ENCODE measurements at places on chromosomes 1 and 21.

- no peak overlapping the region for H3K4me3 ChIP-seq
- no peaks in the 10 kb centered on the region for H3K4me1 ChIP-seq
- no peak for ATAC-seq
- no peaks in the 10 kb centered on the region for H3K36me3 ChIP-seq
- H3K27me3 ChIP-seq, result no peaks in the 10 kb centered on the region
Observed at GRCh38 chr1:169594391-169594790, 8.1 kb upstream of the F5 start.

- H3K27ac ChIP-seq, result no peak overlapping the region
- H3K36me3 ChIP-seq, result no peaks in the 10 kb centered on the region
- no peaks in the 10 kb centered on the region for H3K4me1 ChIP-seq
- no peak for ATAC-seq
Observed at GRCh38 chr21:31647650-31648049, 11.8 kb upstream of the SOD1 start.

DNA sequence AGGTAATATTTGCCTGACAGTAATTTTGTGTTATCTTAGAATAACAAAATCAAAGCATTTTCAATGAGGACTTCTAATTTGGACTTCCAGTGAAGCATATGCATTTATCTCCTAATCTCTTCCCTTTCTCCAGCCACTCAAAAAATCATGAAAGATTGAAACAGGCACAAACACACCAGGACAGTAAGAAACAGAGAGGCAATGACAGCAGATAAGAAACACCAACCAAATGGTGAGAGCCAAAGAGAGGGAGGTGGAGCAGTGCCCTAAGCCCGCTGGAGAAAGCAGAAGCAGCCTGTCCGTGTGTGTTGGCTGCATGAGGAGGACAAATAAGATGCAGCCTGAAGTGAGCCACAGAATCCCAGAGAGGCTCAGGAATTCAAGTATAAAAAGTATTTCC, 39.0 kb downstream of the SLC44A3 start:
- H3K27ac ChIP-seq, result no peak overlapping the region
- H3K4me1 ChIP-seq, result peaks cover 22% of the 10 kb centered on the region
- H3K27me3 ChIP-seq, result no peaks in the 10 kb centered on the region
- no peaks in the 10 kb centered on the region for H3K36me3 ChIP-seq

DNA sequence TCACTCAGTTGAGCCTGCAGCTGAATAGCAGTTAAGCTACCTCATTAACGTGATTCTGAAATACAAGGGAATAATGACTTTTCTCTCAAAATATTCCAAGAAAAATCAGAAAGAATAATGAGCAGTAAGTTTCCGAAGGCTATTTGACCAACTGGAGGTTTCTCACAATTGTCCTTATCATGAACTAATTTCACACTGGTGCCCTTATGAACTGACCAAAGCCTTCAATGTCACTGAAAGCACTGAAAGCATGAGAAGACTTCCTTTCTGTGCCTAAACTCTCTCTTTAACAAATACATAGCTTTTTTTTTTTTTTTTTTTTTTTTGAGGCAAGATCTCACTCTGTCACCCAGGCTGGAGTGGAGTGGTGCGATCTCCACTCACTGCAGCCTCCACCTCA, 18.8 kb downstream of the EIF4G3 start:
- no peak for ATAC-seq
- no peaks in the 10 kb centered on the region for H3K27me3 ChIP-seq
- peaks cover 45% of the 10 kb centered on the region for H3K4me1 ChIP-seq

DNA sequence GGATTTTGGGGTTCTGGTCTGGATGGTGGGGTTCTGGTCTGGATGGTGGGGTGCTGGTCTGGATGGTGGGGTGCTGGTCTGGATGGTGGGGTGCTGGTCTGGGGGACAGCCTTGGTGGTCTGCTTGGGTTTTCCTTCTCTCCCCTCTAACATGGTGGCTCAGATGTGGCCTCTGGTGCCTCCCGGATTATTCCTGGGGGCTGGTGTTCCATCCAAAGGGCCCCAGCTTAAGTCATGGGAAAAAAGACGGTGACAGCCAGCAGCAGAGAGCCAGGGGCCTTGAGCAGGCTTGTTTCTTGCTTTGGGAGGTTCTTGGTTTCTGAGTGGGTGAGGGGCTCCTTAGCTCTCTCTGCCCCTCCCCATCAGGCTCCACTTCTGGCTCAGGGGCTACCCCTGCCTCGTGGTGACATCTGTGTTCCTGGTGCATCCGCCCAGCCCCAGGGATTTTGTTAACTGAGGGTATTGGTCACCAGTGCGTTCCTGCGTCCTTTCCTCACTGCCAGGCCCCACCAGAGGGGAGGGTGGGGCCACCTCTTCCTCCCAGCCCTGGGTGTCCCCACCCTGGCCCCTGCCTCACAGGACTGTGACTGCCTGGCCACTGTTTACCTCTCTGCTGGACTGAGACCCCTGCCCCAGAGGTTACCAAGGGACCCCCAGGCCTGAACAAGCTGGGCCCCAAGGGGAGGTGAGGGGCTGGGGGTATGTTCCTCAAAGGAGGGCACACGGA, 43.2 kb upstream of the ACTRT2 start:
- H3K27me3 ChIP-seq, result peaks cover 48% of the 10 kb centered on the region
- H3K4me3 ChIP-seq, result no peak overlapping the region
